SIG-M5 (cell line): ENCODE measurements at places on chromosomes 13 and 19.

DNA sequence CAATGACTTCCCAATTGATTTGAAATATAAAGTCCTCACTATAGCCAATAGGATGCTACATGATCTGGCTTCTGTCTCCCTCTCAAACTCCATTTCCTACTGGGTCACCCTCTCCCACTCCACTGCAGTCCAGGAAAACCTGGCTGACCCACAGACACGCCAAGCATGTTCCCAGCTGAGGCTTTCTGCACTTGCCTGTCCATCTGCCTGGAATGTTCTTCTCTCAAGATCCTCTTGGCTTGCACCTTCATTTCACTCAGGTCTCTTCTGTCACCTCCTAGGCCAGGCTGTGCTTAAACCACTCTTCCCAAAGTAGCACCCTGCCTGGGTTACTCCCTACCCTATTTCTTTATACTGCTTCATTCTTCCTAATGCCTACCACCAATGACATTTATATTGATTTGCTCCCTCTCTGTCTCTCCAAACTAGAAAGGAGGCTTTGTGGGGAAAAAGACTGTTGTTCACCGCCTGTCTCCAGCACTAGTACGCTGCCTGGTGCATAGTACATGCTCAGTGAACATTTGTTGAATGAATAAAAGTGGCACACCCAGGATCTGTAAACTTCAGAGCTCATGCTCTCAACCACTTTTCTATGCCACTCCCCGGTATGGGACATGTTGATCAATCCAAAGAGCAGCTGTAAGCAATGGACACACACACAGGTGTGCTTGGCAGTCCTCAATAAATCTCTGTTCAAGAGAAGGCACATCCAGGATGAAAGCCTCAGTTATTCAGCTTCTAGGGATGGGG lies 261.3 kb downstream of the FOXO1 start:
- no peak for DNase-seq

- no peak for DNase-seq
Measured at GRCh38 chr13:34587576-34587975, 354.5 kb upstream of the NBEA start.

DNA sequence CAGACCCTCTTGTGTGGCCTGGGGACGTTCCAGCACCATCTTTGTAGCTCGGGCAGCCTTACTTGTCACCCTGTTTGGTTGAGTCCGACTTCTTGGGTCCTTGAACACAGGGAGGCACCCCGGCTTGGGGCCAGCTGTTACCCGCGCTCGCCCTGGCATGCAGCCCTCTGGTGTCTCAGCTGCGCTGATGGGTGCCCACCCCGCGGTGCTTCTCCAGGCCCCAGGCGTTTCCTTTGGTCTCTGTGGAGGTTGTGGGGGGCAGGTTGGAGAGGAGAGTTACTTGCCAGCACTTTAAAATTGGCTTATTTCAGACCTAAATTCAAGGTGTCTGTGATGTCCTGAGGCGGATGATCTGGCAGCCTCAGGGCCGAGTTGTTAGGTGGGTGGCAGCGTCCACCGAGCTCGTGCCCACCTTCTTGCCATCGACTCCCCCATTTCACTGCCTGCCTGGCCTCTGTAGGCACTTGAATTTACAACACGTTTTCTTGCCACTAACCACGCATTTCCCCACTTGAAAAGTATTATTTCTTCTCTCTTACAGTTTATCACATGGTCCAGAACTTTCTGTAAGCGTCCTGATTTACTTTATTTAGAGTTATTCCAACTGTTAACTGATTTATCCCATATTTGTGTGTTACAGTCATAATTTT lies 16.9 kb downstream of the UBAC2 start:
- DNase-seq: no peak

- DNase-seq: no peak
Measured at GRCh38 chr13:45696610-45697226, 5.4 kb upstream of the CBY2 start.

GRCh38 chr19:48676887-48677286 lies 4.1 kb upstream of the NTN5 start:
- no peak for DNase-seq

DNA sequence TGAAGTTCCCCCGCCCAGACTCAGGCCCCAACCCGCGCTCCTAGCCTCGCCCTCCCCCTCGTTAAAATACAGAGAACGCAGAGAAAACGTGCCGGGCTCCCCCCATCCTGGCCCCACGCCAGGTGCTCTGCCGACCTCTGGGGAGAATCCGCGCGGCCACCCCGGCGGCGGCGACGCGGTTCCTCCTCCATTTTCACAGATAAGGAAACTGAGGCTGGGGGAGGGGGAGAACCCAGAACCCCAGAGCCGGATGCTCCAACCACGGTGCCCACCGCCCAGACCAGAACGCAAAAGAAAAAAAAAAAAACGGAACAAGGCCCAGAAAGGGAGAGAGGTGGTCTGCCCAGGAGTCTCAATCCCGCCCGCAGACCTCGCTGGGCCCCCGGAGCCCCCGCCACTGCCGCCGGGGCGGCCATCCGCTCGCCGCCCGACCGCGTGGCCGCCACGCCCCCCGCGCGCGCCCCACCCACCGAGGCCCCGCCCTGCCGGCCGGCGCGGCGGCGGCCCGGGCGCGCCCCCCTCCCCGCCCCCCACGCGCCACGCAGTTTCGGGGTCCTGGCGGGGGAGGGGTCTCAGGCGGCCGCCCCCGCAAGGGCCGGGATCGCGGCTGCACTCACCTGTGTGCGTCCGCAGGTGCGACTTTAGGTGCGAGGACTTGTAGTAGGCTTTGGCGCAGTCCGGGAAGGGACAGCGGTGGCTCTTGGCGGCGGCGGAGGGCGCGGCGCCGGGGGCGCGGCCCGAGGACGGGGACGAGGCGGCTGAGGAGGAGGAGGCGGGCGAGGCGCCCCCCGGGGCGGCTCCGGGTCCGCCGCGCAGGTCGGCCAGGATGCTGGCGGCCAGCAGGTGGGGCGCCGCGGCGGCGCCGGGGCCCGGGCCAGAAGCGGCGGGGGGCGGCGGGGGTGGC lies 703 bp downstream of the KLF16 start:
- DNase-seq: no peak

- no peak for DNase-seq
Measured at GRCh38 chr13:79533781-79534400, 52.9 kb downstream of the NDFIP2 start.

DNA sequence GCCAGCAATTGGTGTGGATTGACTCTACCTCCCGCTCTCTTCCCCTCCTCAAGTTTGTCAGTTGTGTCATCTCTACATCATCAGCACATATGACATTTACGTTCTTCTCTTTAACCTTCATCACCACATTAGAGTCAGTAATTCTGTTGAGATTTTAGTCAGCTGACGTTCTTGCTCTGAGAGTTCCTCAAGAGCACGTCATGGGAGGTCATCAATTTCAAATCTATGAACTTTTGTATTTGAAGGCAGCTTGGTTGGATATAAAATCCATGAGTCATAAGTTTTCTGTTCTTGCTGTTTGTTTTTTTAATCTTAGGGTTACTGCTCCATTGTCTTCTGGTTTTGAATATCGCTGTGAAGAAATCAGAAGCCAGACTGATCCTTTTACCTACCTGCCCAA lies 21.8 kb upstream of the ARGLU1 start:
- no peak for DNase-seq

DNA sequence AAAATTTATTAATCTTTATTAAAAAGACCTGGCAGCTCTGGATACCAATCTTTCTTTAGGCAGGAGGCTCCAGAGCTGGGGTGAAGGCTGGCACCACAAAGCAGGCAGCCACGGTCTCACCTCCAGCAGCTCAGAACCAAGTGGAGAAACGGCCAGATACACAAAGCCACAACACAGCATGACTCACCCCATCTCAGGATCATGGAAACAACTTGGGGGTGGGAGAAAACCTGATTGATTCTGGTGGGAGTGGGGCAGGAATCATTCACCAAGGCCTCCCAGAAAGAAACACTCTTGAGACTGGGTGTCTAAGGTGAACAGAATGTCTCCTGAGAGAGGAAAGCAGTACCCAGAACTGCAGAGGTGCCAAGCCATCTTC lies 64.2 kb downstream of the CRYL1 start:
- no peak for DNase-seq

DNA sequence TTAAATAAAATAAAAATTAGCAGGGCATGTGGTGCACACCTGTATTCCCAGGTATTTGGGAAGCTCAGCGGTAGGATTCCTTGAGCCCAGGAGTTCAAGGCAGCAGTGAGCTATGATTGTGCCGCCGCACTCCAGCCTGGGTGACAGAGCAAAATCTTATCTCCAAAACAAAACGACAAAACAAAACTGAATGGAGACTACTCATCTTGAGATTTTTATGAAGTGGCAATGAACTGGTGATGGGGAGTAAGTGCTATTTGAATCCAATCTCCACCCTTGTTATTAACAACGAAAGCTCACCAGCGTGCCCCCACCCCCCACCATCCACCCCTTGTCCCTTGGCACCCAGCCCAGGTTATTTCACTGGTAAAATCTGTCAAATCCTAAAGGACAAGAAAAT lies 45.2 kb upstream of the URI1 start:
- DNase-seq: no peak

DNA sequence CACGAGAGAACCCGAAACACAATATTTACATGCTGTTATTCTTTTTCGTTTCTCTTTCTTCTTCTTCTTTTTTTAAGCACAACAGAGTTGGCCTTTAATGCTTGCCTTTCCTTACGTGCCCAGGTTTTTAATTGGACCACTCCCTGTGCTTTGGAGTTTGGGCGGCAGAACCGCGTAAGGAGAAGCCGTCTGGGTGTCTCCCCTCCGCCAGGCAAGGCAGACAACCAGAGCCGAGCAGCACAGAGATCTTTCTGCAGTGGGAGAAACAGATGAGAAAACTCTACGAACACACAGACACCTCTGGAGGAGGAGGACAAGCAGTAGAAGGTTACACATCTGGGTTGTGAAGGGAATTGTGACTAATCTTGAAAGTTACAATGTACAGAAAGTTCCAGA lies 150.0 kb upstream of the UBL3 start:
- DNase-seq: no peak

GRCh38 chr13:79398915-79399314 lies 7.1 kb downstream of the RBM26 start:
- DNase-seq: no peak

GRCh38 chr13:27148900-27149299 lies 22.7 kb downstream of the USP12 start:
- no peak for DNase-seq

- no peak for DNase-seq
Measured at GRCh38 chr19:50300814-50301606, 28.2 kb downstream of the KCNC3 start.

DNA sequence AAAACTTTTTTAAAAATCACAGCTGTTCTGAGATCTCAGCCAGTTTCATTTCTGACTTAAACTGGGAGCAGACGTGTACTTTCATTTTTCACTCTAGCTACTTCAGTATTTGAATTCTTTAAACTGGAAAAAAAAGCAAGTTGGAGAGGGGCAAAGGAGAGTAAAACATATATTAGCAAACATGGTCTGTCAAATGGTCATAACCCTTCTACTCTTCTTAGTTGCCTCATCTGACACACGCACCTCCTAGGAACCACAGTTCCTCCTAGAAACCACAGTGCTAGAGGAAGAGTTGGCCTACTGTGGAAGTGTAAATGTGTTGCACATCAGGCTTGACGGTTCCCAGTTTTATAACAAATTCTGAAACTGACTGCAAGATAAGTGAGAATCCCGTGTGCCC lies 47.2 kb downstream of the TM9SF2 start:
- DNase-seq: peak; percentile 48

- DNase-seq: no peak
Measured at GRCh38 chr19:15393963-15394362, 14.4 kb upstream of the AKAP8 start.

- DNase-seq: peak; percentile 32
Measured at GRCh38 chr19:38557205-38557799, 60.5 kb downstream of the MAP4K1 start.

DNA sequence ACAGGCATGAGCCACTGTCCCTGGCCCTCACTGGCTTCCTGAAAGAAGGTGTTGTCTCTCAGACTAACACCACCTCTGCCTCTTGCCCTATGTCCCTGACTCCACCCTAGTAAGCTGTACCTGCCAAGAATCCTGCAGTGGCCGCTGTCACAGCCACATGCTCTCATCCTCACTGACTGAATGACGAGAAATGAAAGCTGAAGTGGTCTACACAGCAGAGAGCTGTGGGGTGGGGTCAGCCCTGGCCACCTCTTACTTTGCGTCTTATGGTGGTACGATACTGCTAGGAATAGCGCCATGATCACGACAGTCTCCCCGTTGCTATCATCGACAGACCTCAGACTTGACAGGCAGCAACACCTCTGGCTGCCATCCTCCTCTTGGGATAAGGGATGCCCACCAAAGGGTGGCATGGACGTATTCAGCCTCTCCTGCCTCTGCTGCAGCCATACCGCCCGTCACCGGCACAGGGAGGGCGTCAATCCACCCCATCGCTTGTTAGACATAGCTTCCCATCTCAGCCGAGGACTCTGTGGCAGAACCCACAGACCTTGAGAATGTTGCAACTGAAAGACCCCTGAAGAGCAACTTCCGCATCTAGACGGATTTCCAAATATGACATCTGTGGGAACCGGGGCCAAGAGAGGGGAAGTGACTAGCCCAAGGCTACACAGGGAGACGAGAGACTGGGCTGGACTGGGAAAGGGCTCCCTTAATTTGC lies 809 bp downstream of the MYO1F start:
- DNase-seq: peak; percentile 79

DNA sequence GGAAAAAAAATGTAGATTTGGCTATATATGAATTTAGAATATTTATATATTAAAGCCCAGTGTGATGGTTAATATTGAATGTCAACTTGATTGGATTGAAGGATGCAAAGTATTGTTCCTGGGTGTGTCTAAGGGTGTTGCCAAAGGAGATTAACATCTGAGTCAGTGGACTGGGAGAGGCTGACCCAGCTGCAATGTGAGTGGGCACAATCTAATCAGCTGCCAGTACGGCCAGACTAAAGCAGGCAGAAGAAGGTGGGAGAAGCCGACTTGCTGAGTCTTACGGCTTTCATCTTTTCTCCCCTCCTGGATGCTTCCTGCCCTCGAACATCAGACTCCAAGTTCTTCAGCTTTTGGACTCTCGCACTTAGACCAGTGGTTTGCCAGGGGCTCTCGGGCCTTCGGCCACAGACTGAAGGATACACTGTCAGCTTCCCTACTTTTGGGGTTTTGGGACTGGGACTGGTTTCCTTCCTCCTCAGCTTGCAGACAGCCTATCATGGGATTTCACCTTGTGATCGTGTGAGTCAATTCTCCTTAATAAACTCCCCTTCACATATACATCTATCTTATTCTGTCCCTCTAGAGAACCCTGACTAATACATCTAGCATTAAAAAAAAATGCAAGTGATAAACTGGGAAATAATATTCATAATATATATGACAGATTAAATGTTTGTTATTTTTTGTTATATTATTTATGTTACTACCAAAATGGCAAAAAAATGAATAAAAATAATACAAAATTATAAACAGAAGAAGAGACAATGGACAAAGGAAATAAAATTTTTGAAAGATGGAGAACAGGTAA lies 122.4 kb downstream of the DLEU7 start:
- no peak for DNase-seq

- DNase-seq: peak; percentile 26
Measured at GRCh38 chr13:79227418-79227817, 178.6 kb downstream of the RBM26 start.
